ENCODE measurements at places on chromosomes 7 and 10. TPM values are rescaled to one million over a fixed set of nuclear protein-coding genes. Genes with fewer than 3 reads are reported as not detected.

Gene KIF20B
- total RNA-seq = 5.6 TPM

Gene CYP2C19
- total RNA-seq = not detected

Gene ENKUR
- not detected for total RNA-seq

DNA sequence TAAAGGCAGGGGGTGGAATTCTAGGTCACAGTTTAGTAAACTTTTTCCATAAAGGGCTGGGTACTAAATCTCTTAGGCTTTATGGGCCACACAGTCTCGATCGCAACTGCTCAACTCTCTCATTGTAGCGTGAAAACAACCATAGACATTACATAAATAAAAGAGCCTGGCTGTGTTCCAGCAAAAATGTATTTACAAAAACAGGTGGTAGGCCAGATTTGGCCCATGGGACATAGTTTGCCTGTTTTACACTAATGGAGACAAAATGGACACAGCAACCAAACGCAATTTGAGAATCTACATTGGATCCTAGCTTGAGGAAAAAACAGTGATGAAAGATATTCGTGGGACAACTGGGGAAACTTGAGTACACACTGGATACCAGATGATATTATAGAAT is 23.2 kb upstream of the MALSU1 start:
- H3K4me3 ChIP-seq = no peak overlapping the region
- H3K36me3 ChIP-seq = no peaks in the 10 kb centered on the region
- no peak overlapping the region for H3K27ac ChIP-seq
- no peaks in the 10 kb centered on the region for H3K27me3 ChIP-seq
- no peak for DNase-seq

DNA sequence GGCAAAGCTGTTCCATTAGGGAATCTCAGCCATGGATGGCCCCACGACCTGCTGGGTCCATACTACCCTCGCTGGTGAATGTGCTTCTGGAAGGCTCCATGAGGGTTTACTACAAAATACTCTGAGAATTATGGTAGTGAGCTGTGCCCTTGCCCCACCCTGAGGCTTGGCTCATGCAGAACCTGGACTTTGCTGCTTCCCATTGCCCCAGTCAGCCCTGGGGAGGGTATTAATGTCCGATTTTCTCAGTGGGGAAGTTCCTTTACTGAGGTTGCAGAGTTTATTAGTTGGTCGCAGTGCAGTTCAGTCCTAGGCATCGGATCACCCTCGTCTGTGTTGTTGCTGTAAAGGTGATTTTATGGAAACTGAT is 310.1 kb downstream of the WDR37 start:
- no peaks in the 10 kb centered on the region for H3K36me3 ChIP-seq
- H3K4me3 ChIP-seq = no peak overlapping the region
- H3K4me1 ChIP-seq = no peaks in the 10 kb centered on the region
- DNase-seq = peak; percentile 10

- no peaks in the 10 kb centered on the region for H3K36me3 ChIP-seq
- H3K4me3 ChIP-seq = no peak overlapping the region
- H3K27me3 ChIP-seq = no peaks in the 10 kb centered on the region
These were observed 187.8 kb downstream of the PPP1R17 start for GRCh38 chr7:31874631-31875386.

Gene HTR5A
- total RNA-seq = not detected

Gene ACTR3C
- 54.0 TPM for total RNA-seq

- DNase-seq = no peak
- H3K27ac ChIP-seq = no peak overlapping the region
- no peaks in the 10 kb centered on the region for H3K27me3 ChIP-seq
- no peak overlapping the region for H3K4me3 ChIP-seq
- no peaks in the 10 kb centered on the region for H3K4me1 ChIP-seq
These were observed 38.3 kb upstream of the PTPN12 start for GRCh38 chr7:77498659-77499379.

Gene FAM180A
- 9.1 TPM for total RNA-seq

- no peaks in the 10 kb centered on the region for H3K36me3 ChIP-seq
- no peaks in the 10 kb centered on the region for H3K4me1 ChIP-seq
- no peak overlapping the region for H3K27ac ChIP-seq
- H3K27me3 ChIP-seq = no peaks in the 10 kb centered on the region
- H3K4me3 ChIP-seq = peak overlapping the region; percentile 12
These were observed 275.6 kb upstream of the AOAH start for GRCh38 chr7:36999626-37000485.

DNA sequence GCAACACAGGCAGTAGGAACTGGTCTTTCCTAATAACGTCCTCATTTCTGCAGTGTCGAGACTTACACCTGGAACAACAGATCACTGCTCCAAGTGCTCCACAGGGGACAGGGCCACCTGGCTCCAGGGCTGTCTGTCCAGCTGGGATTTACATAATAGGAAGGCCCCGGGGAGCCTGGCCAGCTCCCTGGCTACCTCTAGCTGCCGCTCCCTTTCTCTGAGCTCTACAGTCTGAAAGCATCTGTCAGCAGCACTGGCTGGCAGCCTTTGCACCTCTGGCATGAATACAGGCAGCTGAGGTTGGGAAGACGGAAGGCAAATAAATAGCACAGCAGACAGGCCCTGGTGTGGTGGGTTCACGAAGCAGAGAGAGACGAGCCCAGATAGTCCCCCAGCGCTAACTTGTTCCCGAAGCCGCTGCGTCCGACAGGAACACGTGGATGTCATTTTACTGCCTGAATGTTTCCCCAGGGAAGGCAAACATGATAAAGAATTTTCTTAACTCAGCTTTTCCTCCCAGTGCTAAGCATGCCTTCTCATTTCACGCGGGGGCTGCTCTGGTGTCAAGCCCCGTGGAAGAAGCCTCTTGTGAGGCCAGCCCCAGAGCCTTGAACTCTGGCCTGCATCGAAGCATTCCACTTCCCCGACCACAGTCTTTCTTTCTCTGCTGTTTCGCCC is 105.4 kb downstream of the ITIH5 start:
- no peaks in the 10 kb centered on the region for H3K27me3 ChIP-seq
- no peak overlapping the region for H3K4me3 ChIP-seq
- DNase-seq = no peak
- H3K36me3 ChIP-seq = no peaks in the 10 kb centered on the region
- H3K4me1 ChIP-seq = no peaks in the 10 kb centered on the region
